ENCODE measurements at places on chromosomes 3 and 15.

GRCh38 chr15:80856400-80856799, 77.2 kb downstream of the CEMIP start:
- no peak for DNase-seq

DNA sequence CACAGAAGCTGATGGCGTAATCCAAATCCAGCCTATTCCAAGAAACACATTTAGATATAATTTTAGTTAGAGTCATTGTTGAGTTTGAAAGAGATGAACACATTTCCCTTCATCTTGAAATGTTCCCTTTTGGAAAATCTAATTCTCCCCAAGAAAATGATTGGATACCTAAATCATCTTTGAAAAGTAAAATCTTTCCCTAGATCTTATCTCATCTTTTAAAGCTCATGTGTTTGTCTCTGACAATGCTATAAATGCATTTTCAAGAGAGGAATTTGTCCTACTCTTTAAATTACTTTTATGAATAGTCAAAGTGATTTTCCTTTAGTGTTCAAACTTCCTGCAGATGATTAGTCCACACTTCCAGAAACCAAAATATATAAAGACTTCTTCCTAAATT, 82.6 kb upstream of the CNTN6 start:
- no peak for DNase-seq

- no peak for DNase-seq
Observed at GRCh38 chr15:38844736-38845135, 280.1 kb upstream of the RASGRP1 start.

DNA sequence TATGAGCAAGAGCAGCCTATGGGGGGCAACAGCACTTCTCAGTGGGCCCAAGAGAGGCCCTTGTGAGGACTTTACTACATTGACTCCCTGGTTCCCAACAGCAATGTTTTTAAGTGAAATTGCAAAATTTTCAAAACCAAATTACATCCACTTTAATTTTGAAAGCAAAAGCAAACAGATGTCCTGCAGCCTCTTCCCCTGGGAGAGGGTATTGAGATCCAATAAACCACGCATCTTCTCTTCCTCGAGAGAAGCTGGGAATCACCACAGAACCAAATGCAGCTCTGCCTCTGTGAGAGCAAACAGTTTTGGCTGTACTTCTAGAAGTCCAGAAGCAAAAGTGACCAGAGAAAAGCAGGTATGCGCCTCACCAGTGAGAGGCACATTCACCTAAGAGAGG, 25.2 kb downstream of the NMNAT3 start:
- no peak for DNase-seq

DNA sequence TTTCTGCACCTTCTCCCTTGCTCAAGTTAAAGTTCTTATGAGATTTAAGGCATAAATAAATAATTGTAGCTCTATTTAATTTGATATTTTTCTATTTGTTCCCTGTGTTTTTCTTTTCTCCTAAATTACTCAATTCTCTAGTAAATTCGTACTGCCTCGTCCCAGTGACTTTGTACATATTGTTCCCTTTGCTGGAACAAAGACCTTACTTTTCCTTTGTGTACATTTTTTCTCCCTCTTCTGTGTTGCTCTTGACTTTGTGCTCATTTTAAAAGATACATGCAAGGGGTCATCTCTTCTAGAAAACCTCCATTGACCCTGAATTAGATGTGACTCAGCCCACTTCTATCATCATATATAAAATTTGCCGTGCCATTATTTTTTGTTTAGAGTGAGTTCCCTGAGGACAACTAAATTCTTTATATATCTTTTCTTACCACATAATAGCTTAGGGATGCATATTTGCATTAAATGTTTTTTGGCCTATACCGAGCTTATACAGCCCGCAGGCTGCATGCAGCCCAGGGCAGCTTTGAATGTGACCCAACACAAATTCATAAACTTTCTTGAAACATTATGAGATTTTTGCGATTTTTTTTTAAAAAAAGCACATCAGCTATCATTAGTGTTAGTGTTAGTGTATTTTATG, 29.6 kb downstream of the PPP4R2 start:
- DNase-seq = no peak

DNA sequence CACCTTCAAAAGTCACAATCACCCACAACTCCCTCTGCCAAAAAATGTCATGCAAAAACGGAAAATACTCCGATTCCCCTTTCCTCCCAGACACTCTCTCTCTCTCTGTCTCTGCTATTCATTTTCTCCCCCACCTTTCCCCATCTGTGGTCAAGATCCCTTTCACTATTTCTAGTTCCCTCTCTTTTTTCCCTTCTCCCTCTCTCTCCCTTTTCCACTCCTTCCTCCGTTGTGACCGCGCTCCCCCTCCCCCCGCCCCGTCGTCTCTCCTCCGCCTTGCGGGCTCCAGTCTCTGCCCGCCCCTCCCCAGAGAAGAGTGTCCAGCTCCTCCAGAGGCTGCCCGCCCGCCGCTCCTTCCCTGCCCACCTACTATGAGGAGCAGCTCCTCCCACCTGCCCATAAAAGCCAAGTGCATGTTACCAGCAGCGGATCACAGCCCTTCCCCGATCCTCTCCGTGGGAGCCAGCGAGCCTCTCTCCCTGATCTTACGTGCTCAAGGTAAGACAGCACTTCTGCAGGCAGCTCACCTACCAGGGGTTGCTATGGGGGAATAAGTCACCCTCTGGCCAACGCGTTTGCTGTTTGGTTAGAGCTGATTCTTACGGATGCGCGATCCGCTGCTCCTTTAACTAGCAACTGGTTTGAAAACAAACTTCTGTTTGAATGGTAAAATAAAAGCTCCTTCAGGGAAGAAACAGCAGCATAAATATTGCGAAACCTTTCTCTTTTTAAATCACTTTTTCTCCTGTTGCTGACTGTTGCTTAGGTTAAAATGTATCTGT, at the start of gene COL8A1:
Gene COL8A1, plus strand, starts transcription at position 428 of the 782 bp plus-strand sequence. CDS start 152,089 bp downstream, outside the sequence.
- no peak for DNase-seq

GRCh38 chr3:9884555-9885165, 4.6 kb upstream of the CIDEC start:
- DNase-seq = no peak

DNA sequence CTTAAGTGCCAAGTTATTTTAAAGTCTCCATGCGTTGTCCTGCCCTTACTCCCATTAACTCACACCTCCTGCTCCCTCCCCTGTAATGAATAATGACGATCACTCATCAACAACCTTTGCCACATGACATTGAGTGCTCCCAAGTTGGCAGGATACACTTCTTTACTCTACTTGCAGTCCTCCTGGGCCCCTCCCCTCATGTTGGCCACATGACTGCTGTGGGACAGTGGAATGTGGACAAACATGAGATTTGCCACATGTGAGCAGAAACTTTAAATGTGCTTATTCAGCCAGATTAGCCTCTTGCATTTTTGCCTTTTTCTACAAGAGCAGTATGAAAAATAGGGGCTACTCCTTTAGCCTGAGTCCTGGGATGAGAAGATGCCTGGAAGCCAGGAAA, 167.9 kb downstream of the DCLK3 start:
- no peak for DNase-seq

GRCh38 chr15:90004252-90004651, 3.1 kb downstream of the ZNF710 start:
- no peak for DNase-seq

DNA sequence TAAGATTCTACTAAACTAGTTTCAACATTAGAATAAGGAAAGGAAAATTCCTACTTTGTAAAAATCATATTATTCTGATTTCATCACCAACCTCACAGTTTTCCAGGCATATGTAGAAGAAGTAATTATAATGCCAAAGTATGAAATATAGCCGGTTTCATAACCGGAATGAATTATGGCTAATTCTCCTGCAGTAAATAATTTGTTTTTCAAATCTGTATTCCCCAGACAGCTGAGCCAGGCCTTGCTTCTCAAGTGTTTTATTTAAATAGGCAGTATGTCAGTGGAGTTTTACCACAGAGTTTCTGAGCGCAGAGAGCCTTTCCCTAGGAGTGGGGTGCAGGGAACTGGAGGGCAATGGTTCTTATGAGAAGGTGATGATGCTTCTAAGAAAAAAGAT, 8.7 kb upstream of the CPA3 start:
- peak; percentile 79 for DNase-seq

- no peak for DNase-seq
Observed at GRCh38 chr15:69892351-69892750, 205.4 kb downstream of the TLE3 start.

DNA sequence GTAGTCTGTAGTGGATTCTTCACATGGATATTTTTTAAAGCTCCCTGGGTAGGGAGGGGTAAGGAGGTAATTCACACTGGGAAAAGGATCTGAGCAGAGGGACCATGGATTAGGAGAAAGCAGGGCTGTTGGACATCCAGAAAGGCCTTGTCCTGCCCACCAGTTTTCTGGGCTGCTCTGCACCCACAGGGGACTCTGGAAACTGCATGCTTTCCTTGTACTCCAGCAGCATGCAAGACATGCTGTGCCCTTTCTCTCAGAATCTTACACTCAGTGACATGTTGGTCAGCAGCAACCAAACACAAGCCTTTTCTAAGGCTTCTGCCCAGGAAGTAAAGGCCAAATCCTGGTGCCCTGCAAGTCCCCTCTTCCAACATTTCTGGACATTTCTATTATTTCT, 2.5 kb upstream of the FBN1 start:
- DNase-seq = no peak

- DNase-seq = no peak
Observed at GRCh38 chr15:25775317-25775912, 87.7 kb downstream of the ATP10A start.

DNA sequence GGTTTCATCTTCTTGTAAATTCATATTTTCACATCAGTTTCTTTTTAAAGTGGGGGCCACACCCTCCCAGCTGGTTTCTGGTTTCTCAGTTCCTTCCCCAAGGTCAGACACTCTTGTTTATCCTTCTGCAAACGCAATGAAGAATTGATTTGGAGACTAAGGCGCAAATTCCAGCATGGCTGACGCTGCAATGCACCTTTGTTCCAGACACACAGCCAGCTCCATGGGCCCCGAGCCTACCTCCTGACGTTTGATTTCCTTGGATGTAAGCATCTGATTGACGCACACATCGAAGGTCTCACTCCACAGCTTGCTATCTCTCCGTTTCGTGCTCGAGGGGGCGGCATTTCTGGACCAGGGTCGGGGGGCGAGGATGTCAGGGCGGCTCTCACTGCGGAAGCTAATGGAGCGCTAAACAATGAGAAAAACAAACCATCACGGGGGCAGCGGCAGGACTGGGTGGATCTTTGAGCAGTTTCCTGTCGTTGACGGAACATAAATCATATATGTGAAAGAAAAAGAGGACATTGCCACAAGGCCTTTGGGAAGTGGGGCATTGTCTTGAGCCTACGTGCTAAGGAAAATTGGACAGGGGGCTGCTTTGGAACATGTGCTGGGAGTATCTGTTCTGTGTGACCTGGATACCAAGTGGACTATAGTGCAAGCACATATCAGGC, 46.9 kb downstream of the ARHGEF3 start:
- DNase-seq = no peak

DNA sequence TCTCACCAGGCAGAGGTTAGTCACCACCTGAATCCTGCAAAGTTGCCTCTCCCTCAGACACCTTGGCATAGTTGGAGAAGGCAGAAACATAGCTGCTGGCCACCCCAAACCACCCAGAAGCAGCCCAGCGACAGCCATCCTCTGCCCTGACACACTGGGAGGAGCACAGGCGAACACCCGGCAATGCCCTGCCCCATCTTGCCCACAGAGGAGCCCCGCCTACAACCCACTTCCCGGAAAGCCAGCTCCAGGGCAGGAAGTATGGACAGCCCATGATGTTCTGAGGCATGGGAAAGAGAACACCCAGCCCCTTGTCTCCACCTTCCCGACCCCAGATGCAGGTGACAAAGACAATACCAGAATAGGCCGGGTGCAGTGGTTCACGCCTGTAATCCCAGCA, 12.6 kb upstream of the SHISA5 start:
- no peak for DNase-seq

- no peak for DNase-seq
Observed at GRCh38 chr3:106610362-106610959, 741.6 kb upstream of the CBLB start.

DNA sequence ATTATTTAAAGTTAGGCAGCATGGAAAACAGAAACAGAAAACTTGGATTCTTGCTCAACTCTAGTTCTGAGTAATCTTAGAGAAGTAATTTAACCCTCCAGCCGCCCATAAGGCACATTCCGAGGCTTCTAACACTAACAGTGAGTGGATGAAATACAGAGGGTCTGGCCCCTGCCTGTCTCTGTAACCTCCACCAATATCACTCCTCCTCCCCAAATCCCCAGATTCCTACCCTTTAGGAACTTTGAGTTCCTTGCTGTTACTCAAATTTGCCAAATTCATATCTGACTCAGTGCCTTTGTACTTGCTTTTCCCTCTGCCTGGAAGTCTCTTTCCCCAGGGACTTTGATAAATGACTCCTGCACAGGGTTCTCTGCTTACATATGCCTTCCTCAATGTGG, 112.5 kb upstream of the TGFBR2 start:
- no peak for DNase-seq

DNA sequence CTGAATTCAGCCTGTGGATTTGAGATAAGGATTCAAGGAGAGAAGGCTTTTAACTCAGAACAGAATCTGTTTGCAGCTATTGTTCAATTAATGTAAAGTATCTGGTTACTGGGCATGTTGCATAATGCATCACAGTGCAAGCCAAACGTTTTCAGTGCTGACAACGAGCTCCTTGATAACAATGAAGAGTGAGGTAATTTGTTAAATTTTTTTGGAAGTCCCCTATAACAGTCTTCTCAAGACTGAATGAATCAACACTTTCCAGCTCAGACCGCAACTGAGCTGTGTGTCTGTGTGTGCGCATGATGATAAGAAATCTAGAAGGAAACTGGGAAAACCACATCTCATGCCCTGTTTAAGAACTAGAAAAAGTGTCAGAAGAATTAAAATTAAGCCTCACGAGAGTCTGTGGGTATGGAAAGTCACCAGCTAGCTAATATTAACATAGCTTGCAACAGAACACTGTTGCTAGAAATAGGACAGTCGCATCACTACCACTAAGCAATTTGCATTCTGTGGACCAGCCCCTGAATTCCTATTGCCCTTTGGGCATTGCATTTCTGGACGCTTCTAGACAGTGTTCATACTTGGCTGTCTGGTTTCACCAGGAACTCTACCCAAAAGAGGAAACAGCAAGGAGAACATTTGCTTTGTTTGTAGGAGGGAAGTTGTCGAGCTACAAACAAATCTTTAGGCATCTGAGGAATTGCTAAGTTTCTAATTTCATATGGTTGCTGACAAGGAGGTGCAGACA, 43.7 kb upstream of the ATP2C1 start:
- DNase-seq = peak; percentile 55

DNA sequence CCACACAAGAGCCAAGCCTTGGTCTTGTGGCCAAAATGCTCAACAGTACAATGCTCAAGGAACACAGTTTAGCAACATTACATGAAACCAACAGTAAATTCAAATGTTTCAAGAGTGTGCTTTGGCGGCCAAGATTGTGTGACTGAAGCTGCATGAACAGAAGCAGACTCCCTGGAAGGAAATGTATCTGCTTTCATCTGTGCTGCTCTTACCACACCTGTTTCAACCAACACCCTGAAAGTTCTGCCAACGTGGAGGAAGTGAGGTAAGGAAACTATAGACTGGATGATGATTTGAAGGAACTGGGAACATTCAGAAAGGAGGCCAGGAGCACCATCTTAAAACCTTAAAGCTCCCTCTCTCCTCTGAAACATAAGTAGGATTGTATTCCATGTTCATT, 55.7 kb downstream of the MB21D2 start:
- no peak for DNase-seq

- DNase-seq = no peak
Observed at GRCh38 chr3:189236352-189236751, 64.6 kb downstream of the TPRG1 start.

GRCh38 chr3:160885791-160886286, 129.8 kb downstream of the PPM1L start:
- peak; percentile 68 for DNase-seq

- no peak for DNase-seq
Observed at GRCh38 chr3:19190602-19191001, 42.3 kb downstream of the KCNH8 start.

GRCh38 chr3:148861277-148861869, 3.7 kb upstream of the CPA3 start:
- DNase-seq = no peak
